Stimulated activated CD8-positive, alpha-beta memory T cell treated with anti-CD3 and anti-CD28 coated beads, Interleukin-4, amount 100 ng/mL, for 1 hour (primary cell): ENCODE measurements at places on chromosomes 4 and X.

DNA sequence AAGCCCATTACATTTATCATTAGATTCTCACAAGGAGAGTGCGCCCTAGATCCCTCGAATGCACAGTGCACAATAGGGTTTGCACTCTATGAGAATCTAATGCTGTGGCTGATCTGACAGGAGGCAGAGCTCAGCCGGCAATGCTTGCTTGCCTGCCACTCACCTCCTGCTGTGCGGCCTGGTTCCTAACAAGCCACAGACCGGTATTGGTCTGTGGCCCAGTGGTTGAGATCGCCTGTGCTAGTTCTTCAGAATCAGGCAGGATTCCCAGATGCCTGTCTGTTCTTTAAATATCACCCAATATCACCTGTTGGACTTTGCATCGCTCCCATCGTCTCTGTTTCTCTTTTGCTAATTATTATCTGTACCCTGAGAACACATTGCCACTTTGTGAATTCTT lies 14.0 kb downstream of the DSPP start:
- DNase-seq, result no peak

DNA sequence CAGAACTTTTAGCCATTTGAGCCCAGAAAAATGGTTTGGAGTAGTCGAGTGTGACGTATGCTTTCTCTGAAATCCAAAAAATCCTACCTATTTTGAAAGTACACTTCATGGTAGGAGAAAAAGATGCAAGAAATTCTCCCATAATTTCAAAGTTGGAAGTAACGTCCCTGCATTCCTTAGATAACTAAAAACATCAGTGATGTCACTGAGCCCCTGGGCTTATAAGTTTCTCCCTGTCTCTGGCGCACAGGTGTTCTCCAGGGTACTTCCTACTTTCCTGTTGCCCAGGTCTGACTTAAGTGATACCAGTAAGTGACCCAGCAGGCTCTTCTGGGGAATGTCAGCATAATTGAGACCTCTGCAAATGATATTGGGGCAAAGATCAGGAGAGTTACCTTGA lies 90.5 kb upstream of the WDR1 start:
- no peak for DNase-seq

DNA sequence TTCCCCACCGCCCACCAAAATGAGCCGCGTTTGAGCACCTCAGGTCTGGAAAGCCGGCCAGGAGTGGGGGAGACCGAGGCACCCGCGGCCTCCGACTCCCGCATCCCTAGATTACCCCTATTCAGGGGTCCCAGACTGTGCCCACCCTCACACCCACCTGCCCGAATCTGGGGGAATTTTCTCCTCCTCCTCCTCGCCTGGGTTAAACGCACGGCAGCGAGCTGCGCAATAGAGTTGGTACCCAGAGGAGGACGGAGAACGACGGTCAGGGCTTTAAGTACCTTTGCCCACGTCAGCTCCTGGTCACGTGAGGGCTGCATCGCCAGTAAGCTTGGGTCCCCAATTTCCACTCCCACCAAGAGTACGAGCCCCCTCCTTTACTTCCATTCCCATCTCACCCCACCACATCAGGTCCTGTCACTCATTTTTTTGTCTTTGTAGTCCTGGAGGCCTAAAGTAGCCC lies at the start of gene ARMCX2:
Gene ARMCX2, minus strand, starts transcription at position 250 of the 463 bp plus-strand sequence. CDS start 2,262 bp downstream, outside the sequence.
- DNase-seq, result no peak

- no peak for DNase-seq
These were observed 68.7 kb upstream of the PGM2 start for GRCh38 chr4:37757761-37758160.

DNA sequence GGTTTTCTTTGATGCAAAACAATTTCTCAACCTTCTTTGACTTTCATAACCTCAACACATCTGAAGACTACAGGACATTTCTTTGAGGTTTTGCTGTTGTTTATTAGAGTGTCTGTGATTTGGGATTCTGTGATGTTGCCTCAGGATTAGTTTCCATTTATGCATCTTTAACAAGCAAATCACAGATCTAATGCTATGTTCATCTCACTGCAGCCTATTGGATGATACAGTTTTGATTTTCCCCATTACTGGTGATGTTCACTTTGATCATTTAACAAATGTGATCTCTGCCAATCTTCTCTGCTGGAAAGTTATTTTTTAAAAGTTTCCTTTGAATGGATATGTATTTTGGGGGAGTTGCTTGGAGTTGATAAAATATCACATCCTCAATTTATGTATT lies 624.9 kb upstream of the HS3ST1 start:
- DNase-seq, result no peak
